ENCODE measurements at places on chromosomes 11 and 22.

GRCh38 chr11:5591613-5592012 is 4.8 kb upstream of the TRIM6 start:
- DNase-seq = no peak

GRCh38 chr22:36332623-36333332 is 55.0 kb downstream of the MYH9 start:
- DNase-seq = peak; percentile 60

GRCh38 chr11:69636512-69637197 is 4.3 kb upstream of the CCND1 start:
- DNase-seq = no peak

- peak; percentile 54 for DNase-seq
Observed at GRCh38 chr11:44949160-44950030, 1.3 kb downstream of the TP53I11 start.

GRCh38 chr22:38467438-38467903 is 425 bp upstream of the KDELR3 start:
- DNase-seq = no peak

- no peak for DNase-seq
Observed at GRCh38 chr11:111778047-111778558, 11.9 kb upstream of the PPP2R1B start.

DNA sequence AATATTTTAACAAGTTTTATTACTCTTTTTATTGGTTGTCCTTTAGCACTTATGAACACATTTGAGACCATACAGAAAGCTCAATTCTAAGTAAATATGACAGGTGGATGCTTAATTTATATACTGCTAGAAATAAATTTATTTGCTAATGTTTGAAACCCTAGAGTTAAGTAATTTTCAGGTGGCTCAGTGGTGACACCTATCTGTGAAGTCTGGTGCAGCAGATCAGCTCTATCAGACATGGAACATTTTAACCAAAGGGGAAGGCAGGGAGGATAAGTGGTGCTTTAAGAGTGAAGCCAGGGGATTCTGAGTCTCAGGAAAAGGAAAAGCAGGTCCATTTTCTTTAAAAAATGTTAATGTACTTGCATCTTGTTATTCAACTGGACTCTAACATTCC is 175.8 kb downstream of the DSCAML1 start:
- DNase-seq = no peak

DNA sequence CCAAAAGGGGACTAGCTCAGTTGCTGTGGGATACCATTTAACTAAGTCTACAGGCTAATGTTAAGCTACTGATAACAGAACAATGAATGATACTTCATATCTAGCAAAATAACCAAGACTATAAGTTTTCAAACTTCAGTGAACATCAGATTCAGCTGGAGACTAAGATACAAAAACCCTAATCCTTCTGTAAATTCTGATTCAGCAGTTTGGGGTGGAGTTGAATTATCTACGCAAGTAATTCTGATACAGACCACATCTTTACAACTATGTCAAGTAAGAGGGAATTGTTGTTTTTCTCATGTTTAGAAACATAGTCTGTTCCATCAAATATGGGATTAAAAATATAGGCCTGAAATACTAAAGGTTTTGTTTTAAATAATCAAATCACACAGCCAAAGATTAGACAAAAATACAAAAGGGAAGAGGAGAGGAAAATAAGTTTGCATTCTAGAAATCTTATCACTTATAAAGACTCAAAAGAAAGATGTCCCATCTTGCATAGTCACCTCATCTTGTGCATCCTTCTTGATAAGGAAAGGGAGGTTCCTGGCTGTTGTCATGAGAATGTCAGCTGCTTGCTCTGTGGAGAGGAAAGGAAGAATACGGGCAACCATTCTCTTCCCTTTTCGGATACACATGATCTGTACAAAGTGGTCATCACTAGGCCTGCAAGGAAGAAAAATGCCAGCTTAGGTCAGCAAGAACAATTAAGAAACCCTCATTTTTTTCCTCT is 21.4 kb downstream of the PATL1 start:
- DNase-seq = no peak

- no peak for DNase-seq
Observed at GRCh38 chr22:23557467-23557866, 22.6 kb downstream of the IGLL1 start.

GRCh38 chr22:50711446-50712340 is 26.3 kb upstream of the ACR start:
- DNase-seq = no peak

DNA sequence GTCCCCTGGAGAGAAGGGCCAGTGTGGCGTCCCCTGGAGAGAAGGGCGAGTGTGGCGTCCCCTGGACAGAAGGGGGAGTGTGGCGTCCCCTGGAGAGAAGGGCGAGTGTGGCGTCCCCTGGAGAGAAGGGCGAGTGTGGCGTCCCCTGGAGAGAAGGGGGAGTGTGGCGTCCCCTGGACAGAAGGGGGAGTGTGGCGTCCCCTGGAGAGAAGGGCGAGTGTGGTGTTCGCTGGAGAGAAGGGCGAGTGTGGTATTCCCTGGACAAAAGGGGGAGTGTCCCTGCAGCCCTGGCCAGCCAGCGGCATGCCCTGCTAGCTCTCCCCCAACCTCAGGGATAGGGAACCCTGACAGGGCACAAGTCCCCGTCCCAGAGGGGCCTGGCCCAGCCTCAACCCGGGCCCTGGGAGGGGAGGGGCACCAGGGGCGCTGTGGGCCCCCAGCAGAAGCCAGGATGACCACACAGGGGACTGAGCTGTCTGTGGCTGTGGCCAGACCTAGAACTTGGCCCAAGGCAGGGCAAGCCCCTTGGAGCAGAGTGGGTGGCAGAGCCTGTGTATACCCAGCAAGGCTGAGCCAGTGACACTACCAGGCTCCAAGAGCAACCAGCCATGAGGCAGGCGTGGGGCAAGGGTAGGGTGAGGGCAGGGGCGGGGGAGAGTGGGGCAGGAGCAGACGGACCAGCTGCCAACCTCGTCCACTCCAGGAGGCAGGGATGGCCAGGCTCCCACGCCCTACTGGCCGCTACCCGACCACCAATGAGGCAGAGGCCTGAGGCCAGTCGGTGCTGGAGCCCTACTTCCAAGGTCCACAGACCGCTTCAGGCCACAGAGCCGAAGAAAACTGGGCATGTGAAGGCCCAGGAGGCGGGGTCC is 4.2 kb downstream of the HRAS start:
- no peak for DNase-seq

GRCh38 chr11:7924536-7924935 is 6.5 kb downstream of the OR10A6 start:
- no peak for DNase-seq

- no peak for DNase-seq
Observed at GRCh38 chr11:131411636-131412035, 41.2 kb downstream of the NTM start.

DNA sequence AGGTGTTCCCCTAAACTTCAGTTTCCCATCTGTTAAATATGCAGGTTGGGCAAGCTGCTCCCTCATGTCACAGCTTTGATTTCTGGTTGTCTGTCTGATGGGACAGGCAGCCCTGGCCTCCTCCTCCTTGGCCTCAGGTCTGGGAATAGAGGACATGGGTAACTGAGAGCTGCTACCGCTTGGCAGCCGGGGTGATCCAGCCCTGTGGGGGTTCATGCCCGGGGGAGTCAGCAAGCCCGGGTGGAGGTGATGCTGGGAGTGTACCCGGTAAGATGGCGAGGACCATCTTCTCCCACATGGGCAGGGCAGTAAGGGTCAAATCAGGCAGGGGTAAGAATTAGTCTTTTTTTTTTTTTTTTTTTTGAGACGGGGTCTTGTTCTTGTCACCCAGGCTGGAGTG is 845.0 kb downstream of the TBC1D22A start:
- no peak for DNase-seq

GRCh38 chr22:18005201-18005926 is 19.0 kb downstream of the MICAL3 start:
- DNase-seq = no peak

GRCh38 chr11:103358251-103358650 is 249.0 kb downstream of the DYNC2H1 start:
- no peak for DNase-seq

GRCh38 chr11:123536690-123537437 is 106.8 kb downstream of the GRAMD1B start:
- no peak for DNase-seq

GRCh38 chr22:29078036-29078868 is 5.4 kb downstream of the KREMEN1 start:
- no peak for DNase-seq

GRCh38 chr22:48874956-48875355 is 952.7 kb downstream of the BRD1 start:
- no peak for DNase-seq

DNA sequence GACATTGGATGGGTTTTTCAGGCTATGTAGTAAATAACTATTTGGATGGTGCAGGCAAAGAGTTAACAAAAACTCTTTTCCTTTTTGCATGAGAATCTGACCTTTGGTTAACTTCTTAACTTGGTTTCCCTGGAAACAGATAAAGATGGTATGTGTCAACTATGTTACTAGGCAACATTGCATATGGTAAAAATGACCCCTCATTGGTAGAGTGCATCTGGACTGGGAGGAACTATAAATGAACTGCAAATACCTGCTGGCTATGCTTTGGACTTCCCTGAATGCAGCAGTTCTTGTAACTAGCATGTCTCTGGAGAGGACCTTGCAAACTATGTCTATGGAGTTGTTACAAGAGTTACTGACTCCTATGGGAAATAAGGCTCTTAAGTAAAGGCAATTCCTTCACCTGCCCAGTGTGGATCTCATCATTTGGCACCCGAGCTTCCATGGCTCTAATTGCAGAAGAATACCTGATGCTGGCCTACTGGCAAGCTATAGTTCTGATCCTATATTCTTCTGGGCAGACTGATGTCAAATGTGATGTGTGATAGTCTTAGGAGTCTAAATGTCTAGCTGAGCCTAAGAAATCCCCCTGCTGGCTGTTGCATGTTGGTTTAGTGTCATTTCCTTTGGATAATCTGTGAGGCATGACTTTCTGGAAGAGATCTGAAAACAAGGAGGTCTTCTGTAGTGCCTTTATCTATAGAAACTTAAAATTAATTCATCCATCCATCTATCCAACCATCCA is 126.7 kb upstream of the MTMR2 start:
- DNase-seq = no peak

DNA sequence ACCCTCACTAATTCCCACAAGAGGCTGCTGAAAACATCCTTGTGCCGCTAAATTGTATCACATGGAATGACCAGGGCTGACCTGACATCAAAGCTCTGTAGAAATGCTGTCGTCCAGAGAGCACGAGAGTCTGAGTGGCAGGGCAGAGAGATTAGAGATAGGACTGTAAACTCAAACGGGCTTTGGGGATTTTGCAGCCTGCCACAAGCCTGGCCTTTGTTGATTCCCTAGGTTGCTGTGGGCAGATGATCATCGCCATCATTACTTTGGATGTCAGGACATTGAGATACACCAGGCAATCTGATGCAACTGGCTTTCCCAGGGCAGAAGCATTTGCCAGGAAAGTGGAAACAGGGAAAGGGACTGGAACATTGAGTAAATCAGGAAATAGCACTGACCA is 131.6 kb downstream of the ETS1 start:
- no peak for DNase-seq

DNA sequence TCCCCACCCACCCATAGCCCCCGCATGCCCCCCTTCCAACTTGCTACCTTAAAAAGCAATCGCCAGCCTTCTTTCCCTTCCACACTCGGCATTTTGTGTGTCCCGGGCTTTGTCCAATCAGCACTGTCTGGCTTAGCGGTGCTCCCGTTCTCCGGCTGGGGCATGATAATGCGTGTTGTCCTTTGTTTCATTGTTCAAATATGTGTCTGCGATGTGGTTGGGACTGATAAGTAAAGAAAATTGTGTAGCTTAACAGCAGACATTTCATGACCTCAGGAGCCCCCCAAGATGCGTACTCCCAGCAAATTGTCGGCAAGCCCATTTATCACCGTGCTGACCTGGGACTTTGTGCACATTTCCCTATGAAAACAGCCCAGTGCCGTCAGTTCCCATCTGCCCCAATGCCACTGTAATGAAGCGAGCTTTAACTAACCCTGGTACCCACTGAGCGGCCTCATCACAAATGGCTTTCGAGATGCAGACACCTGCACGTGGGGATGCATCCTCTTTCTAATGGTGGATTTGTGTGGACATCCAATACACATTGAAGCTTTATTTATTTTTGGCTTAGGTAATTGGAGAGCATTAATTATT is 167.0 kb upstream of the E2F8 start:
- DNase-seq = no peak

DNA sequence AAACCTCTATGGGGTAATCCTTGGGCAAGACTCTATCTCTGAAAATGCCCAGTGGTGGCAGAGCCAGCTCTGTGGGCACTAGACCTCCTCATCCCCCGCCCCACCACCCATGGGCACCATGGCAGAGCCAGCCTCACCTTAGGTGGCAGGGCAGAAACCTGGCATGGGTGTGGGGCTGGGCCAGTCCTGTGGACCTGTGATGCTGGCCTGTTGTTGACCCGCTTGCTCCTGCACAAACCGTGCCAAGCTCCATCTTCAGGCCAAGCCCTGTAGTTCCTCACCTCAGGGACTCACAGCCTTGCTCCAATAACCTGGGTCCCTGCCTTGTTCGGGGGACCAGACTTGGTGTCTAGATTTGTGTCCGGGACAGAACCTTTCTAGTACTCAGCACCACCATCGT is 8.9 kb upstream of the SERPINH1 start:
- no peak for DNase-seq

DNA sequence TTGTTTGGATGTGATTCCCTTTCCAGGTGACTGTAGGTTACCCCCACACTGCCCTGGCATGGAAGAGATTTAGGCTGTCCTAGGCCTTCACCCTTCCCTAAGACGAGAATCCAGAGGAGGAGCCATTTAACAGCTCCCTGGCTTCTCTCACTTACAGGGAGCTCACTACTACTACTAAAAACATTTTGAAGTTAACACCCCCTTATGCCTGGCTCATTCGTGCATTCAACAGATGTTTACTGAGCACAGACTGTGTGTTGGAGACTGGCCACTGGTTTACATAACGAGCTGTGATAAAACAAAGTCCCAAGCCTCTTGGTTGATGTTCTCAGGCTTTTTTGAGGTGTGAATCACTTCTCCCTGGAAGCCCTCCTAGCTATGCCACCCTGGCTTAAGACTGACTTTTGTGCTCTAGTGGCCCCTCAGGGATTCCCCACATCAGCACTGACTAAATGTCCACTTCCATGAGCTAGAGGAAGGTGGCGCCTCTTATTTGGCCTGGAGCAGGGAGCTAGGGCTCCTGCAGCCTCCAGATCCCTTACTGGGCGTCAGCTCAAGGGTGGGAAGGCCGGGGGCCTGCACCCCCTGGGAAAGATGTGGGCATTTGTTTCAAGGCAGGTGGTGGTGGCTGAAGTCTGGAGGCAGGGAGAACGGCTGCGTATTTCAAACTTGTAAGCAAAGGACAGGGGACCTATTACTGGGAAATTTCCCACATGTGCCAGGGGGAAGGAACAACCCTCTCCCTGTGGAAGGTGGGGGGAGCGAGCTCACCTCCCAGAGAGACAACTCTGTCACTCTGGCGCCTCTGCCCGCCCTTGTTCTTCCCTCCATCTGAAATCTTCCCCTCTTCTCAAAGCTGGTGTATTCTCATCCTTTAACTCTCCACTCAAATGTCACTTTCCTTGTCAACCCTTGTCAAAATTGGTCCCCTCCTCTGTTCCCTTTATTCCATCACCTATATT is 19.4 kb upstream of the MALAT1 start:
- peak; percentile 81 for DNase-seq

GRCh38 chr11:125317416-125317815 is 152.9 kb downstream of the PKNOX2 start:
- no peak for DNase-seq

- DNase-seq = peak; percentile 4
Observed at GRCh38 chr11:120401506-120401905, 65.3 kb downstream of the ARHGEF12 start.

GRCh38 chr11:32162351-32162750 is 71.5 kb downstream of the RCN1 start:
- no peak for DNase-seq

- DNase-seq = no peak
Observed at GRCh38 chr11:121890377-121890776, 225.6 kb downstream of the BLID start.

- no peak for DNase-seq
Observed at GRCh38 chr11:12668166-12668565, 6.1 kb upstream of the TEAD1 start.
